ENCODE measurements at places on chromosomes 13 and 19.

- DNase-seq = no peak
Measured at GRCh38 chr13:50580684-50581305, 262.7 kb downstream of the DLEU7 start.

- peak; percentile 2 for DNase-seq
Measured at GRCh38 chr13:67147342-67148133, 82.6 kb downstream of the PCDH9 start.

GRCh38 chr19:32104153-32104849, 241.1 kb upstream of the ZNF507 start:
- DNase-seq = peak; percentile 16

DNA sequence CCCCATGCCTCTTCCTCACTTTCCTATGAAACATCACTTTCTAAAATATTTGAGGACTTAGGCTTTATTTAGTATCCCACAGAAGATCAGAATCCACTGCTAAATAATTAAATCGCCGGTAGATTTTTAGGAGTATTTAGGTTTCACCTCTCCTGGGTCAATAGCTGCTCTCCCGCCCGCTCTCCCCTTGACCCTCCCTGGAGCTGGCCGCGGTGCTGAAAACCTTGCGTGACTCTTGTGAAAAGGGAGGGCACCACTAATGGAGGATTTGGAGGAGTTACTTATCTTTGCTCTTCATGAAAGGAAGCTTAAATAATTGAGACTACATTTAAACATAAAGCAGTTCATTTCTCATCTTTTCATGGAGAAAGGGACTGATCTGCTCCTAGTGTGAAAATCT, 14.1 kb downstream of the POU4F1 start:
- DNase-seq = peak; percentile 51

GRCh38 chr13:30435911-30436451, 13.7 kb downstream of the UBE2L5 start:
- DNase-seq = no peak

DNA sequence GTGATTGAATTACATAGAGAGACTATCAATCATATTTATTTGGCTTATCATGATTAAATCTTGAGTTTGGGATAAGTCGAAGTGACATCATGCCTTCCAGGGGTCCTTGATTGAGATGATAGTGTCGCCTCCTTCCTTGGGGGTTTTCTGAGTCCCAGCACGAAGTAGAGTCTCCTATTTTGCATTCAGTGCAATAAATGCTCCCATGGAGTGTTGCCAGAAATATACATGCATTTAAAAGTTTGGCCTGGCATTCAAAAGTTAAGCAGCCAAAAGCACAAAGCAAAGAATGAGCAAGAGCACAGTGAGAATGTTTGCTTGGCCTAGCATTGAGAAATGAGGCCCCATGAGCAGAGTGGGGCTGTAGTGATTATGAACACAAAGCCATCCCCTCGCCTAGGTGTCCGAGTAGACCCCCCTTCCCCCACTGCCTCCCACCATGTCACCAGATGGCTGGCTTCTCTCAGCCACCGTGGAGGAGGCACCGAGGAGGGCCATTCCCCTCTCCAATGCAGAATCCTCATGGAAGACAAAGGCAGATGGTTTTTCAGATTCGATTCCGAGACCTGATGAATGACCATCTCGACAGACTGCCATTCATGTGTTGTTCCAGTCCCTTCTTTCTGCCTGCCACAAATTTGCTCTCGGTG, 58.8 kb upstream of the UBL3 start:
- no peak for DNase-seq
